ENCODE measurements at places on chromosomes 7 and 10. TPM values are rescaled to one million over a fixed set of nuclear protein-coding genes. Genes with fewer than 3 reads are reported as not detected.

The AKR1D1 gene
- 0.31 TPM for polyA plus RNA-seq

The ANKRD1 gene
- 2.3 TPM for polyA plus RNA-seq

The PDE6C gene
- polyA plus RNA-seq, result not detected

GRCh38 chr7:95549818-95550529, 46.3 kb downstream of the PDK4 start:
- DNase-seq, result peak; percentile 96

DNA sequence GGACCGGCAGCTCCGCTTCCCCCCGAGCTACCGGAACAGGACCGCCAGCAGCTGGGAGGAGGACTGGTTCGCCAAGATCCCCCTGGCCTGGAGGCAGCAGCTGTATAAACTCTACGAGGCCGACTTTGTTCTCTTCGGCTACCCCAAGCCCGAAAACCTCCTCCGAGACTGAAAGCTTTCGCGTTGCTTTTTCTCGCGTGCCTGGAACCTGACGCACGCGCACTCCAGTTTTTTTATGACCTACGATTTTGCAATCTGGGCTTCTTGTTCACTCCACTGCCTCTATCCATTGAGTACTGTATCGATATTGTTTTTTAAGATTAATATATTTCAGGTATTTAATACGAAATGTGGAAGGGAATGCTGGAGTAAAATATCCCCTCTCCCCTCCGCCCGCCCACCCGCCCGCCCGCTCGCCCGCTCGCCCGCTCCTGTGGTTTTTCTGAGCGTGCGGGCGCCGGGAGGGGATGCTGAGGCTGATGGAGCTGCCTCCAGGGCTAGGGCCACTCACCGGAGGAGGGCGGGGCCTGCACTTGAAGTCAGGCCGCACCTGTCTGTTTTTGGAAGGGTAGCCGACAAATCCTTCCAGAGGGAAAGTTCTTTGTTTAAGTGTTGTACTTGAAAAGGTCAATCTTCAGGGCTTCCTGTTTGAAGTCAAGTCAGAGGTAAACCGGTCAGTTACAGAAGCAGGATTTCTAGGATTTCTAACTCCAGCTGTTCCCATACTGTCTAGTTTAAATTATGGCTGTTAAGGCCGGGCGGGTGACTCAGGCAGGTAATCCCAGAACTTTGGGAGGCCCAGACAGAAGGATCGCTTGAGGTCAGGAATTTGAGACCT, 30.5 kb downstream of the CHST12 start:
- DNase-seq, result no peak

Data from adrenal gland (tissue), 19 donors.